Activated naive CD4-positive, alpha-beta T cell treated with anti-CD3 and anti-CD28 coated beads, Interleukin-2, amount 50 U/mL, for 16 hours (primary cell): ENCODE measurements at places on chromosomes 1 and 21.
A peak's percentile ranks its signal among the peaks of the same experiment; 100 is the strongest.

DNA sequence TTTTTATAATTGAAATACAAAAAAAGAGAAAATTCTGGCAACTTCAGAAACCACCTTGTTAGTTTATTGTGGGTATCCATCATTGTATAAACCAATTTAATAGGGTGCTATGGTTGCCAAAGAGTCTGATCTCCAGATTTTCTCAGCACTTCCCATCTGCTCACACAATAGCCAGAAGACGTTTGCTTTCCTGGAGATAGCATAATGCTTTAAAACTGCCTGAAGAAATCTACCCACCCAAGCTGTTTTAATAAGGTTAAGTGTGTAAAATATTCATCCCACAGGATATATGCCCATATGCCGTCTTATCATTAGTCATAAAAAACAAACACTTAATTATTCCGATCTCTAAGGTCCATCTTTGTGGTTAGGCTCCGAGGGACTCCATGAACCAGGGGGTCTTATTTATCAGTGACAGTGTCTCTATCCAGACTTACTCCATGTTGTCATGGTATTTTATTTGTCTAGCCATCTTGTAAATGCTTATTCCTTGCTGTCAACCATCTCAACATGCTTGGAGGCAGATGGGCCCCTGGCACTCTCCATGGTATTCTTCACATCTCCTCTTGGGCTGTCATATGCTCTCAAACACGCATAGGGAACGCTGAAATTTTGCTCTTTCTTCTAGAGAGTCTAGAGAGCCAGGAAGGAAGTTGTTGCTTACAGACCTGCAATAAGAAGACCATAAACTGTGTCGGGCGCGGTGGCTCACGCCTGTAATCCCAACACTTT is 58.5 kb downstream of the MAP10 start:
- no peak for DNase-seq

GRCh38 chr1:164748253-164748899 is 189.4 kb downstream of the PBX1 start:
- DNase-seq: no peak

DNA sequence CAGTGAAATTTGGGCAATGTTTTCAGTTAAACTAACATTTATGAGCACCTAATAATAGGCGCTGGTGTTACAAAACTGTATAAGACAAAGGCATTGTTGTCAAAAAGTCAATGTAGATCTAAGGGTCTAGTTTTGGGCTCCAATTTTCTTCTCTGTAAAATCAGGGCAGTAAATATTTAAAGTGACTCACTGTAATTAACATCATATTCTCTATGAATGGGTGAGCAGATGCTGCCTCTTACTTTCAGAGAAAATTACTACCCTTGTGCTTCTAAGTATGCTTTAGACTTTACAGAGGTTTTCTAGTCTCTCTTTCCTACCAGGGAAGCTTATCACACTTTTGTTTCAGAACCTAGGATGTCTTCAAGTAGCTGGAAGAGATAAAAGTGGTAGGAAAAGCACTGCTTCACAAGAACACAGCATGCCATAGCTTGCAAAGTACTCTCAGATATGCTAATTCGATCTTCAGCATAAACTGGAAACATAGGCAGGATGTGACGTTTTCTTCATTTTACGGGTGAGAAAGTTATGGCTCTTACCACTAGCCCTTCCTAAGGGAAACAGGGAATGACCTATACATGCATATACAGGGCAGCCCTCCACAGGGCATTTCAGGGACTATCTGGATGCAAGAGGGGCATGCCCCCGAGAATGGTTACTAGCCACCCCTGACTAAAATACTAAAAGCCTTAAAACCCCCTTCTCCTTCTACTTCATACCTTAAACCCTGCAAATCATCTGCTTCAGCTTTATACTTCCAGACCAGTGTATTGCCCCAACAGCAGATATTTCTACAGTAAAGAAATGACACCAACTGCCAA is 2.6 kb downstream of the C1orf116 start:
- no peak for DNase-seq

GRCh38 chr1:183957216-183957830 is 80.2 kb downstream of the COLGALT2 start:
- DNase-seq: no peak

DNA sequence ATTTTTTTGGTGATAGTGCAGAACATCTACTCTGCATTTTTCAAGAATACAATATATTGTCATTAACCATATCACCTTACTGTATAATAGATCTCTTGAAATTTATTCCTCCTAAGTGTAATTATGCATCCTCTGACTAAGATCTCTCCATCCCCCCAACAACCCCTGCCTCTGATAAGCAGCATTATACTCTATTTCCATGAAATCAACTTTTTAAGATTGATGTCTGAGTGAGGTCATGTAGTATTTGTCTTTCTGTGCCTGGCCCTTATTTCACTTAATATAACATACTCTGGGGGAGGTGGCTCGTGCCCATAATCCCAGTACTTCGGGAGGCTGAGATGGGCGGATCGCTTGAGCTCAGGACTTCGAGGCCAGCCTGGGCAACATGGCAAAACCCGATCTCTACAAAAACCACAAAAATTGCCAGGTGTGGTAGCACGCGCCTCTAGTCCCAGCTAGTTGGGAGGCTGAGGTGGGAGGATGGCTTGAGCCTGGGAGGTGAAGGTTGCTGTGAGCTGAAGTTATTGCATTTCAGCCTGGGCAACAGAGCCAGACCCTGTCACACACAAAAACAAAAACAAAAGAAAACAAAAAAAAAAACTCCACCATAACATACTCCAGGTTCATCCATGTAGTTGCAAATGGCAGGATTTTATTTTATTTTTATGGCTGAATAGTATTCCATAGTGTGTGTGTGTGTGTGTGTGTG is 5.7 kb downstream of the ACOT11 start:
- no peak for DNase-seq

GRCh38 chr1:18721041-18721440 is 90.4 kb downstream of the PAX7 start:
- no peak for DNase-seq

DNA sequence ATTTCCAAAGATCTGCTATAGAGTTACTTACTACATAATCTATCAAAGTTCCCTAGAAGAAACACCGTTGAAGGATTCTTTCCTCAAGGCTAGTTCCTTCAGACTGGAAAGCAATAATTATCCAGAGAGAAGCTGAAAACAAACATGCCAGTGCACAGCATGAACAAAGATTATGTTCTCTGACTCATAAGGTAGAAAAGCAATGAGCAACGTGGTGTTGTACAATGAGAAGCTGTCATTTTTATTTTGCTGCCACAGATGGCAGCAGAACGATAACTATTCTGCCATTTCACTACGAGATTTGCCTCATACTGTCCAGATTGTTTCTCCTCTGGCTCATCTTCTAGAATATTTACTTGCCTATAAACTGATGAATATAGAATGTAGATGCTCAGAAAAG is 10.7 kb downstream of the EXTL2 start:
- DNase-seq: no peak

- no peak for DNase-seq
Measured at GRCh38 chr1:172717722-172718465, 59.0 kb downstream of the FASLG start.

- no peak for DNase-seq
Measured at GRCh38 chr21:17391811-17392340, 121.0 kb upstream of the CXADR start.

GRCh38 chr1:25148673-25149300 is 83.5 kb downstream of the SYF2 start:
- peak; percentile 20 for DNase-seq

GRCh38 chr1:168408884-168409283 is 128.2 kb downstream of the TBX19 start:
- DNase-seq: peak; percentile 65

DNA sequence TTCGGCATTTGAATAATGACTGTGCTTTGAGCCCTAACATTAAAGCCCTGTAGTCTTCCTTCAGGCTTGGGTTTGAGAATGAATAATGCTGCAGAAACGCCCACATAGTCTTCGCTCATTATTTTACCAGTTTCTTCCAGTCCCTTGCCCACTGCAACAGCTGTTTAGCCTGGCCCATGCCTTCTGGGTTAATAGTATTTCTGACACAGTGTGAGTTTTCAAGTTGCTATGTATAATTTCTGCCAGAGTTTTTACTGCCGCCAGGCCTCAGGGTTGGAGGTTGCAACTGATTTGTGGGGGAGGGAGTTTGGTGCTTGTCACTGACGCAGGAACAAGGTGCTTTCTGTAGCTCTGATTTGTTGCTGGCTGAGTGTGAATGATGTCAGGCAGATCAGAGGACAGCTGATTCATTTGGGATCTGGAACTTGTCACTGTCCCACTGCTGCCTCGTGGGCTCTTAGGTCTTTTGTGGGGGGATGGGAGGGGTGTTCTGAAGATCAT is 109.8 kb downstream of the MAST2 start:
- DNase-seq: no peak

GRCh38 chr1:13549021-13549420 is 34.6 kb upstream of the PDPN start:
- DNase-seq: no peak

GRCh38 chr1:25896266-25896665 is 10.0 kb downstream of the STMN1 start:
- DNase-seq: no peak

- DNase-seq: no peak
Measured at GRCh38 chr1:6691507-6691906, 10.1 kb downstream of the DNAJC11 start.

GRCh38 chr21:28380241-28380640 is 612.4 kb downstream of the LTN1 start:
- no peak for DNase-seq

DNA sequence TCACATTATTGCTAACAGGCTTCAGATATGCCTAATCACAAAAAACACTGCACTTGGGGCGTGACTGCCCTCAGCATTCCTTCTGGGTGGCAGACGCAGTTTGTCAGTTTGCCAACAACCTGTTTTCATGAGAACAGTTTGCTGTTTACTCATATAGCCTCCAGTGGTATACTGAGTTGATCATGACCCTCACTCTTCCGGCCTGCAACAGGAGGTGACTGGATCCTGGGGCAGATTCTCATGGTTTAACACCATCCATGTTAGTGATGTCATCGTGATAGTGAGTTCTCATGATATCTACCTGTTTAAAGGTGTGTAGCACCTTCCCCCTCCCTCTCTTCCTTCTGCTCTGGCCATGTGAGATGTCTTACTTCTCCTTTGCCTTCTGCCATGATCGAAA is 555.2 kb downstream of the PLPP3 start:
- DNase-seq: no peak

- no peak for DNase-seq
Measured at GRCh38 chr1:109817881-109818270, 54.2 kb upstream of the EPS8L3 start.

DNA sequence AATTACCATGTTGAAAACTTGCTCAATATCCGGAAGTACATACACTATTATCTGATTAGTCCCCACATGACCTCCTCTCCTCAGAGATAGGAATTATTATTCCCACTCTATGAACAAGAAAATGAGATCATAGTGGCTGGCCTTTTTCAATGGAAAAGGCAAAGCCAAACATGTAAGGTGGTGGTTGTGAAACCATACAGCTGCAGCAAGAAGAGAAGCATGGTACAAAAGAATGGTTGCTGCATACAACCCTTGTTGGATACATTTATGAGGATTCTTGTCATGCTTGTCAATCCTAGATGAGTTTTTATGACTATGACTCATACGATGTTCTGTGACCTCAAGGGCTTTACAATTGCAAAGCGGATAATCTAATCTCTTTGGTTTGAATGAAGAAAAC is 514.7 kb downstream of the PLPP3 start:
- DNase-seq: no peak

DNA sequence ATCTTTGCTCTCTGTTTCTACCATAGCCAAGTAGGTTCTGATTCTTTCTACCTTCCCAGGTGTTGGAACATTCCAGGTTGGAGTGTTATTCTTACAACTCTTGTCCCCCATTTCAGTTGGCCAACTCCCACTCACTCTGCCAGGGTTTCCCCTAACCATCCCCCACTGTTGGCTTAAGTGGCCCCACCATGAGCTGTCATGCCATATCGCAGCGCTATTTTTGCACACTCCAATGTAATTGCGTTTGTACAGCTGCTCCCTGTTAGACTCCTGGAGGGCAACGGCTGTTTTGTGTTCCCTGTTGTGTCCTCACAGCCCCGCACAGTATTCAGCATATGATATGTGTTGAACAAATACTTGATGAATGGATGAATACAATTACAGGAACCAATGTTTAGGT is 117.7 kb upstream of the ETS2 start:
- DNase-seq: no peak

DNA sequence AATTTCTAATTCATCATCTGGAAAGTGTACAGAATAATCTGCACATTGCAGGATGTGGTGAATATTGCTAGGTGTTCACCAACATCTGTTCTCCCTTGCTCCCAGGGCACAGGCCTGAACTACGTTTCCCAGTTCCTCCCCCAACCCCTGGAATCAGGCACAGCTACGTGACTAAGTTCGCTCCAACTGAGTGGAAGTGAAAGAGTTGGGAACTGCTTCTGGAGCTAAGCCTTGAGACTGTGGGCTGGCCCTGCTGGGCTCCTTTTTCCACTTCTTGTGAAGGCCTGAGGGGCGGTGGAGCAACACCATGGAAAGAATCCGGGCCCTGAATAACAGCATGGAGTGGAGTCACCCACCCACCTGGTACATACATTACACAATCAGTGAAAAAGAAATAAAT is 534.6 kb downstream of the SMYD3 start:
- DNase-seq: no peak

DNA sequence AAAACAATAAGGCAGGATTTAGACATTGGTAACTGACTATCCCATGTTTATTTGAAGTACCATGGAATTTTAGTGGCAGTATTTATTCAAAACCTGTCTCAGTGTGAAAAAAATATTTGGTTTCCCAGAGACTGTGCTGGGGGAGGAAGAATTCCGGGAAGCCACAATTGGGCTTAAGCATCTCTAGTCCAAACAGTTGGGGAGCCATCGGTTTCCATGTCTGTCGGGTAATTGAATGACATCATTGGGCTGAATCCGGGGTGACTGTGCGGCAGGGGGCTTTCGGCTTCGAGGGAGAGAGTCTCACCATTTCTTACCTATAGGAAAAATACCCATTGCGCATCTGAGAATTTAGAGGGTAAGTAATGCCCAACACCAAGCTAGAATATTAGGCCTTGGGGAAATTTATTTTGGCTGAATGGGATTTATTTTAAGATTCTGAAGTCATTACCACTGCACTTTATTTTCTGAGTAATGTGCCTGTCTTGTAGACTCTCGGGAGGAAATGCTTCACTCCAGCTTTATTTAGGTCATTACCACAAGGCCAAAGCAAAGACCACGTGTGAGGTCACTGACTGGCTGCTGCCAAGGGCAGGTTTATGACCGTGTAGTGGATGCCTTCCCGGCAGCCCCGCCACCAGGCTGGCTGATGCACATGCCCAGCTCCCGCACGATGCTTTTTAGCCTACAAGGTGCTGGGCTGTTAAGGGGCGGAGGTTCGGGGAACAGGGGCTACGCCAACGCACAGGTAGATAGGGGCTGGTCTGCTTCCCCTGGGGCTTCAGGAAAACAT is 23.1 kb upstream of the UMODL1 start:
- DNase-seq: no peak

- DNase-seq: no peak
Measured at GRCh38 chr1:11362547-11363021, 89.6 kb downstream of the UBIAD1 start.

GRCh38 chr21:34528131-34528561 is 16.1 kb upstream of the KCNE1 start:
- no peak for DNase-seq
